NCI-H460 (cell line): ENCODE measurements at places on chromosomes 5 and 9.

GRCh38 chr9:75186767-75187380, 98.6 kb downstream of the OSTF1 start:
- peak; percentile 17 for DNase-seq

DNA sequence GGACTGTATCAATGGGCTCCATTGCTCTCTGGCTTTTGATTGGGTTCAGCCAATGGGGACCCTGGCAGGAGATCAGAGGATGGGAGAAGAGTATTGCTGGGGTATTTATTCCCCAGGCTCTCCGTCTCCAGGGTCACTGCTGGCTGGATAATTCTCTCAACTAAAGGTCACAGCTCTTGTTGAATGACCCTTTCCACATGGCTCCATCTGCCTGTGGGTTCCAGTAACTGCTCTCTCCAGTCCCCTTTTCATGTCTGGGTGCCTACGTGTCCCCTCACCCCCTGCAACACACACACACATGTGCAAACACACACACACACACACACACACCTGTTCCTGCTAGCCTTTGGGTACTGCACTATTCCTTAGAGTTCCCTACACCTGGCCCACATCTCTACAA, 53.9 kb upstream of the RIC1 start:
- DNase-seq, result no peak

- no peak for DNase-seq
Measured at GRCh38 chr5:135443161-135443960, 3.8 kb downstream of the DCANP1 start.

DNA sequence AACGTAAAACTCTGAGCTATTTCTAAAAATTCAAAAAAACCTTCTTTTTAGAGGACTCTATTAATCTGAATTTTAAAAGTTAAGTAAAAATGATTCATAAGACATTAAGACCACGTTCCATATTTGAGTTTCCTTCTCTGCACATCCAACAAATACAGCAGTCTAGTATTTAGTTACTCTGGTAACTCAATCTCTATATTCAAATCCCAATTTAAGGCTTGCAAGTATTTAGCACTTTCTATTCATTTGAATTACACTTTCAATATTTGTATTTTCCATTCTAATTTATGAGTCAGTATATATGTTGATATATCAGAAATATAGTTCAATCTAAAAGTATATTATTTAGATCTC, 17.7 kb downstream of the RFX3 start:
- no peak for DNase-seq

- DNase-seq, result peak; percentile 60
Measured at GRCh38 chr9:112012026-112012902, 115.7 kb downstream of the UGCG start.

DNA sequence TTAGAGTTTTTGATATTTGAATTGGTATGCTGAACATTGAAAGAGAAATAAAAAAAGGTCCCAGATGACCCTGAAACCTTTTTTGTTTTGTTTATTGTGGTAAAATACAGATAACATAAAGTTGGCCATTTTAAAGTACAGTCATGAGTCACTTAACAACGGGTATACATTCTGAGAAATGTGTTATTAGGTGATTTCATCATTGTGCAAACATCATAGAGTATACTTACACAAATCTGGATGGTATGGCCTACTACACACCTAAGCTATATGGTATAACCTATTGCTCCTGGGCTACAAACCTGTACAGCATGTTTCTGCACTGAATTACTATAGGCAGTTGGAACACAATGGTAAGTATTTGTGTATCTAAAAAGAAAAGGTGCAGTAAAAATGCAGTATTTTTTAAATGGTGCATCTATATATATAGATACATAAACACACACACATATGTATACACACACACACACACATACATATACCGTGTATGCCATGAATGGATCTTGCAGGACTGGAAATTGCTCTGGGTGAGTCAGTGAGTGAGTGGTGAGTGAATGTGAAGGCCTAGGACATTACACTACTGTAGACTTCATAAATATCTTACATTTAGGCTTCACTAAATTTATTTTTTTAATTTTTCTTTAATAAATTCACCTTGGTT, 31.0 kb downstream of the TTC1 start:
- no peak for DNase-seq

DNA sequence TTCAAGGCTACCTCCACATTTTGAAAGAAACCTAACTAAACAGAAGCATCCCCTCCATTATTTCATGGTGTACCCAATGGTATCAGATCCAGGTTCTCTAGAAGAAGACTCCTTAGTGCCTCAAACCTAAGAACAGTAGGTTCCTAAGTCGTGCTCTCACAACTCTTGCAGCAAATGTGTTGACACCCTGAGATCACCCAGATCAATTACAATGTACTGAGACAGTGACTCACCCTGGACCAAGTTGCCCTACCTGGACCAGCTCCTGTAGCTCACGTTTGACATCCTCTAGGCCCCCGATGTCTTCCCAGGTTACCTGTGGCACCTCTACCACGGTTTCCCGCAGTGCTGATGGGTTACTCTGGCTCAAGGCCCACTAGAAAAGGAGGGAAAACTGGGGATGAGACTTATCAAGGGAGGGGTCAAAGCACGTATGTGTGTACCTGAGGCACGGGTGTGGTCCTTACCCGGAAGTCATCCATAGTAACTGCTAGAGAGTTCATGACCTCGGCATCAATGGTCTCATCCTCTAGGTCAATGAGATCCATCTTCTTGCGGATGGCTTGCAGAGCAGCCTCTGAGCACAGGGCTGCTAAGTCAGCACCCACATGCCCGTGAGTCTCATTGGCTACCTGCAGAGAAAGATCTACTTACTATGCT, 11.7 kb downstream of the VCP start:
- DNase-seq, result no peak

- DNase-seq, result no peak
Measured at GRCh38 chr5:6181147-6181729, 197.1 kb downstream of the MED10 start.

GRCh38 chr9:129032541-129033159, 3.8 kb upstream of the MIGA2 start:
- no peak for DNase-seq

- no peak for DNase-seq
Measured at GRCh38 chr5:105684799-105685198, 1985.9 kb downstream of the EFNA5 start.

GRCh38 chr9:117775591-117775990, 71.4 kb downstream of the TLR4 start:
- no peak for DNase-seq

DNA sequence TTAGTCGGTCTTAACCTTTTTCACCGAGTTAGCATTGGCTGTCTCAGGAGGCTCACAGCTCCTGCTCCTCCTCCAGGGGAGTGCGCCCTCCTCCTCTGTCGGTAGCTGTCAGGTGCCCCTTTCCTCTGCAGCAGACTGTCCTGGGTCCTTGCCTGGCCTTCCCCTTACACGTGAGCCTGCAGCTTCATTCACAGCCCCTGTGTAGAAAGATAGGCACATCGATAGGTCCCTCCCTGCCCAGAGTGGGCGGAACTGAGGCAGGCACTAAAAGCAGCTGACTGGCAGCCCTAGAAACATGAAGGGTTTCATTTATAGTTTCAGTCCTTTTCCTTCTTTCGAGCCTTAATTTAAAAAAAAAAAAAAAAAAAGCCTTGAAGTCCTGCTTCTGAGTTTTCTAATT, 17.2 kb downstream of the TENT4A start:
- DNase-seq, result no peak

DNA sequence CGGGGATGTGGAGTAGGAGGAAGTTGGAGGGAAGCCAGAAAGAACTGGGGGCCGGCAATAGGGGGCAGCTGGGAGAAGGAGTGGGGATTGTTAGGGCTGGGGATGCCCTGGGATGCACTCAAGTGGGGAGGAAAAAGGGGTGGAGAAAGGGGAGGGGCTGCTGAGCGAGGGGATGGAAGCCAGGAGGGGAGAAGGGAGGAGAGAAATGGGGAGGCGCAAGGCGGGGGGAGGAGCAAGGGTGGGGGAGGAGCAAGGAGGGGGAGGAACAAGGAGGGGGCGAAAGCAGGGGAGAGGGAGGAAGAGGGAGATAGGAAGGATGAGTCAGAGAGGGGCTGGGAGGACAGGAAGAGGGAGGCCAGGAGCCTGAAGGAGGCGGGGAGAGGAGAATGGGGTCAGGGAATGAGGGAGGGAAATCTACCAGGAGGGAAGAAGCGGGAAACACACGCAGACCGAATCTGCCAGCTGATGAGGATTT, 1.6 kb downstream of the IRX4 start:
- DNase-seq, result peak; percentile 8

GRCh38 chr5:73486119-73486899, 11.9 kb upstream of the BTF3 start:
- DNase-seq, result no peak

GRCh38 chr9:32571969-32572899, 725 bp downstream of the NDUFB6 start:
- peak; percentile 54 for DNase-seq

GRCh38 chr9:87959916-87960581, 14.3 kb downstream of the CDK20 start:
- no peak for DNase-seq

GRCh38 chr5:93717162-93717561, 24.2 kb downstream of the POU5F2 start:
- no peak for DNase-seq

DNA sequence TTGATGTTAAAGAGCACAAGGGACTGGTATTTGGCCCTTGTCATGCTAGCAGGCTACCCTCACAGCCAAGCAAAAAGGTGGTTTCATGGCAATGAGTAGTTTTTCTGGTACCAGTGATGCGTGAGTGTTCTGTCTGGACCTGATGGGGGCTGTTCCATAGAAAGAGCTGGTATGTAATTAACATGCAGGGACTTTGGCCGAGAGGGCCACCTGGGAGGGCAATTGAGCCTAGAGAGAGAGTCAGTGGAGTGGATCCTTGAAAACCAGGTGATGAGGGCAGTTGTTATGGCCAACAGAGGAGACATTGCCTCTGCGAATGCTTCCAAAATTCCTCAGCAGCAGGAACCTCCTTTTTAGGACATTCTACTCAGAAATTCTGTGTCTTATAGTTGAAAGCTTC, 383.3 kb downstream of the PSAT1 start:
- DNase-seq, result no peak

DNA sequence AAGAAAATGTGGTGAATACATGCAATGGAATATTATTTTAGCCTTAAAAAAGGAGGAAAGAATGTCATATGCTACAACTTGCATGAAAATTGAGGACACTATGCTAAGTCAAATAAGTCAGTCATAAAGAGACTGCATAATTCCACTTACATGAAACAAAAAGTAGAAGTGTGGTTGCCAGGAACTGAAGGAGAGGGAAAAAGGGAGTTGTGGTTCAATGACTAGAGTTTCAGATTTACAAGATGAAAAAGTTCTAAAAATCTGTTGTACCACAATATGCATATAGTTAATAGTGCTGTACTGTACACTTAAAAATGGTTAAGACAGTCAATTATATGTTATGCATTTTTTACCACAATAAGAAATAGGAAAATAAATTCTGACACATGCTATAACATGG, 95.4 kb downstream of the SLC44A1 start:
- DNase-seq, result no peak

DNA sequence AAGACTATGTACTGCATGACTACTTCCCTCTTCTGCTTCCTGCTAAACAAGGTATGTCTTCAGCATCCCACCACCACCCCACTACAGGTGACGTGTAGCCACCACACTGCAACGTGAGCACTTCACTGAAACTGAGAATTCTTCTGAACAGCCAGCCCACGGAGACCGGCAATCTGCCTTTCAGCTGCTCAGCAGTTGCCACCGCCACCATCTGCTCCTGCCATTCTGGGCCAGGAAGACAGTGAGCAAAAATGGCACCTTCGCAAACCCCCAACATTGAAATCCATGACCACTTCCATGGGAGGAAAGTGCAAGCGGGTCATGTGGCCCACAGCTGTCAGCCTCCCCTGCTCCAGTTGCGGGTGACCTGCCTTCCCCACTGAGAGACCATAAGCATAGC, 443.4 kb upstream of the ST8SIA4 start:
- no peak for DNase-seq

DNA sequence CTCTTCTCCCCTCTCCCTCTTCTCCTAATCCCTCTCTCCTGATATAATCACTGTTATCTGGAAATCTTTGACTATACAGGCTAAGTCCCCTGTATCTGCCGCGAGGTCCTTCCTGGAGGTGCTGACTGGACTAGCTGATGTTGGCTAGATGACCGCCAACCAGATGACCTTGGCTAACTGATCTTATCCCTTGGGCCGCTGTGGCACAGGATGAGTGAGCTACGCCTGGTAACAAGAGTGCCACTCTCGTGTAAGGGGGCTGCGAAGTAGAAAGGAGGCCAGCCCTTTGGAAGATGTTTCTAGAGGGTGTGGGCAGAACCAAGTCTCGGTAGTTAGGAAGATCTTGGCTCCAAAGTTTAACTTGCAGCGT, 345 bp upstream of the PRRC1 start:
- DNase-seq, result peak; percentile 36

DNA sequence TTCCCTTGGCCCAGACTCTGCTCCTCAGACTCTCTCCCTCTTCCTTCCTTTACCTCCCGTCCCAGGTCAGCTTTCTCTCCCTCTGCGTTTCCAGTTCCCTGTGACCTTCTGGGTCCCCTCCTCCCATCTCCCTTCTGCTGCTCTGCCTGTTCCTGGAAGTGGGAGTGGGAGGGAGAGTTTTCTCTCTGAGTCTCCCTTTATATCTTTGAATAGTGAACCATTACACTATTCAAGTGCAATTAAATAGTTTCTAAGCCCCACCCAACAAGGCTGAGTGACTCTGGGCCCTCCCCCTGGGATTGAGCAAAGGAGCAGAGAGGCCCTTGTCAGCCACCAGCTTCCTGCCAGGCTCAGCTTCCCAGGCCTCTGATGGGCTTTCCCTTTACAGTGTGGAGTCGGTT, 34.8 kb downstream of the THBS4 start:
- no peak for DNase-seq

GRCh38 chr9:112203536-112203935, 28.4 kb upstream of the SUSD1 start:
- no peak for DNase-seq

DNA sequence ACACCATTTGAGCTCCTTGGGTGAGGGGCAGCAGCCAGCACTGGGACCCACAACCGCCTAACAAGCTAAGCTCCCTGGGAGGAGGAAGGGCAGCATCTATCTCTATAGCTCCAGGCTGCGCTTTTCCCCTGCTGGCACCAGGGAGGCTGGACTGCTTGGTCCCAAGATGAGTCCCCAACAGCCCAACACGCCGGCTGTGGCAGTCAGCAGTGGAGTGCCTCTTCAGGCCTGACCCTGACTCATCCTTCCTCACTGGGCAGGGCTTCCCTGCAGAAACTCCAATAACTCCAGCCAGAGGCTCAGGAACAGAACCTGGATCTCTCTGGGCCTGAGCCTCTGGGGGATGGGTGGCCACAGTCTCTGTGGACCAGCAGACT, 113.7 kb upstream of the ADAMTS16 start:
- DNase-seq, result no peak

GRCh38 chr9:123069010-123069481, 35.6 kb downstream of the GPR21 start:
- no peak for DNase-seq

DNA sequence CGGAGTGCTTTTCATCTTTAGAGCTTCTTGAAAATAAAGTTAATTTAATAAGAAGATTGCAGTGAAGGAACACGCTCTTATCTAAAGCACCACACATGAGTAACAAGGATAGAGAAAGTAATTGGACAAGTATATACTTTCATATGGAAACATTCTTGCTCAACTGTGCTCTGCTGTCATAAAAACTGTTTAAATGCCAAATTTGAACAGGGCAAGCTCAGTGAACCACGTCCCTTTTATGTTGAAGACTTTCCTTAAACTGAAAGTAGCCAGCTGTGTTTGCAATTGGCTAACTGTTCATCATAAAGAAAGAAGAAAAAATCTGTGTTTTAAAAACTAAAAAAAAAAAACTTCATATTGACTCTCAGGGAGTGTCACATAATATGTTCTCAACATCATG, 1610.7 kb upstream of the C9orf72 start:
- DNase-seq, result no peak
